GM23338 (cell line): ENCODE measurements at places on chromosomes 2 and 18. TPM values are rescaled to one million over a fixed set of nuclear protein-coding genes. Genes with fewer than 3 reads are reported as not detected.

COL4A3 gene
- total RNA-seq = 1.2 and 3.5 TPM in 2 replicates

NAPG gene
- total RNA-seq = 40.1 and 46.2 TPM in 2 replicates

PLEKHH2 gene
- total RNA-seq = 6.5 and 6.7 TPM in 2 replicates

MOGAT1 gene
- 0.89 and 0.94 TPM in 2 replicates for total RNA-seq

CTIF gene
- total RNA-seq = 9.6 and 14.4 TPM in 2 replicates

RGPD4 gene
- total RNA-seq = not detected in 2 replicates

CLIP4 gene
- 0.14 TPM in 1 of 2 replicates, not detected in the other for total RNA-seq

RAB6D gene
- total RNA-seq = not detected in 2 replicates

NGEF gene
- total RNA-seq = 4.2 and 5.4 TPM in 2 replicates

CCDC102B gene
- 0.16 and 1.3 TPM in 2 replicates for total RNA-seq

MERTK gene
- 8.7 and 9.0 TPM in 2 replicates for total RNA-seq

PDE1A gene
- 0.28 and 0.47 TPM in 2 replicates for total RNA-seq

MC4R gene
- not detected in 2 replicates for total RNA-seq

IL1RL2 gene
- total RNA-seq = not detected in 2 replicates

NTSR2 gene
- total RNA-seq = 0.10 TPM in 1 of 2 replicates, not detected in the other

SATB2 gene
- total RNA-seq = 5.7 and 6.0 TPM in 2 replicates

TCF23 gene
- total RNA-seq = 0.07 TPM in 1 of 2 replicates, not detected in the other

AFG3L2 gene
- total RNA-seq = 94.9 and 105 TPM in 2 replicates
